ENCODE measurements at places on chromosomes 12 and 14.

GRCh38 chr14:49497725-49498348 is 88.3 kb downstream of the RPS29 start:
- no peak for DNase-seq

DNA sequence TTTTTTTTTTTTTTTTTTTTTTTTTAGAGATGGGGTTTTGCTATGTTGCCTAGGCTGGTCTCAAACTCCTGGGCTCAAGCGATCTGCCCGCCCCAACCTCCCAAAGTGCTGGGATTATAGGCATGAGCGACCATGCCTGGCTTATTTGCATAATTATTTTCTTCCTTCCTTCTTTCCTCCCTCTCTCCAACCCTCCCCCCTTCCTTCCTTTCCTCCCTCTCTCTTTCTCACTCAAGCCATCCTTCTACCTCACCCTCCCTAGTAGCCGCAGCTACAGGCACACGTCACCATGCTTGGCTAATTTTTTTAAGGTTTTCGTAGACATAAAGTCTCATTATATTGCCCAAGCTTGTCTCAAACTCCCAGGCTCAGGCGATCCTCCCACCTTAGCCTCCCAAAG is 83.8 kb downstream of the PEBP1 start:
- DNase-seq, result no peak

- no peak for DNase-seq
Measured at GRCh38 chr12:115972241-115972640, 305.3 kb downstream of the MED13L start.

DNA sequence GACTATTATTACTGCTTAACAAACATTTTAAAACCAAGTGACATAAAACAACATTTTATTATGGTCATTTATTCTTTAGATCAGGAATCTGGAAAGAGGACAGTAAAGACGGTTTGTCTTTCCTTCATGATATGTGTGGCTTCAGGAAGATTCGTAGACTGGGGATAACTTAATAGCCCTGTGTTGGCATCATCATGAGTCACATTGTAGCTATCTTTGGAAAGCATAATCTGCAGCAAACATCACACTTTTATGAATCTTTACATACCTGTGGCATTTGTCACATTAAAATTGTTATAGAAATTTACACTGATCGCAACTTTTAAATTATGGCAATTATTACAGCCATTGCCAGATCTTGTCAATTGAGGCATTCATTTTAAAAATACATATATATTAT is 397.1 kb downstream of the NOVA1 start:
- no peak for DNase-seq

GRCh38 chr12:13100605-13100881 is 2.9 kb downstream of the GSG1 start:
- no peak for DNase-seq

DNA sequence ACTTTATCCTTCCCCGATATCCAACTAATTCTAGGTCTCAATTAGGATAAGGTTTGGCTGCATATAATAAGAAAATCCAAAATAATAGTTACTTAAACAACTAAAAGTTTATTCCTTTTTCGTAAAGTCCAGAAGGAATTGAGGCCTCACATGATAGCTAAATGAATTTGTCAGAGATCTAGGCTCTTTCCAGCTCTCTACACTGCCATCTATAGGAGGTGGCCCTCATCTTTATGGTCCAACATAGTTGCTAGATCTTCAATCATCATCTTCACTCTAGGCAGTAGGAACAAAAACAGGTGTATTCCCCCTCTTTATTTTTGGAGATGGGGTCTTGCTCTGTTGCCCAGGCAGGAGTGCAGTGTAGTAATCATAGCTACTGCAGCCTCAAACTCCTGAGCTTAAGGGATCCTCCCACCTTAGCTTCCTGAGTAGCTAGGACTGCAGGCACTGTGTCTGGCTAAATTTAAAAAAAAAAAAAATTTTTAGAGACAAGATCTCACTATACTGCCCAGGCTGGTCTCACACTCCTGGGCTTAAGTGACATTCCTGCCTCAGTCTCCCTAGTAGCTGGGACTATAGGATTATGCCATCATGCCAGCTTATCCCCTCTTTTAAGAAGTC is 46.5 kb upstream of the SAV1 start:
- no peak for DNase-seq

GRCh38 chr12:89664441-89664840 is 44.2 kb downstream of the ATP2B1 start:
- no peak for DNase-seq

- DNase-seq, result no peak
Measured at GRCh38 chr12:115095073-115095748, 411.2 kb upstream of the TBX3 start.

DNA sequence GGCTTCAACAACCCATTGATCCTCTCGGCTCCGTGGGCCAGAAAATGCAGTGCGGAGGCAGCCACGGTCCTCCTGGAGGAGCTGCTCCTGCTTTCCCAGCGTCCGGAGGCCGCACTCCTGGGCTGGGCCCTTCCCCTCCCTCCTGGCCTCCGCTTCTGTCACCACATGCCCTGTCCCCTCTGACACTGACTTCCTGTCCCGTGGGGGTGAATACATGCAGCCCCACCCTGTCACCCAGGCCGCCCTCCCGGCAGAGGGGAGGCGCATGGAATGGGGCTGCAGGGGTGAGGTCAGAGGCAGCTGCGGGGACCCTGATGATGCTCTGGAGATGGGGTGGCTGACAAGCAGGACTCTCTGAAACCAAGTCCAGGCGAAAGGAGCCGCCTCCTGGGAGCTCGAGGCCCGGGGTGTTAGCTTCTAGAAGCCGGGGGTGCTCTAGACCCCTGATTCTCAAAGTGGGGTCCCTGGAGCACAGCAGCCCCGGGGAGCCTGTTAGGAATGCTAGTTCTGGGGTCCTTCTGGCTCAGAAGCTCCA is 32.2 kb downstream of the NOC4L start:
- no peak for DNase-seq

GRCh38 chr12:114194066-114194465 is 211.9 kb downstream of the TBX5 start:
- DNase-seq, result no peak

DNA sequence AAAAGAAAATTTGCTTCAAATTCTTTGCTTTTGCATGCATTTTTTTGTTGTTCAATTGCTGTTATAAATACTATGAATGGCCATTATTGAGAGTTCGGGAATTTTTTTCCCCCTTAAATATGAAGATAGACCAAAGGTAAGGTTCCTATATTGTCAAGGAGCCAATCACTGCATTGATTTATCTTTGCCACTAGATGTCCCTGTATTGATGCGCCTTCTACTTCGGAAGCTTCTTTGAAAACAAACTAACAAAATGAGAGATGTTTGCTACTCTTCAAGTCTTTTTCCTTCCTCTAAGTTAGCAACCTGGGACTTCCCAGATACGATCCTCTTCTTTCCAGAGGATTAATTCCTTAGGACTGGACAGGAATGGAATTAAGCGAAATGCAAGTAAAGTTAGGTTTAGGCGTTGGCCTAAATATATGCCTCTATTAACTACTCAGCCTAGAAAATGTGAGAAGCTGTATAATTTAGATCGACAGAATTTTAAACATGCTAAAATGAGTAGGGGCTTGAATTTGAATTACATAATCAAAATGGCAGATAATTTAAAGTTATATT is 318.1 kb downstream of the AEBP2 start:
- DNase-seq, result no peak

DNA sequence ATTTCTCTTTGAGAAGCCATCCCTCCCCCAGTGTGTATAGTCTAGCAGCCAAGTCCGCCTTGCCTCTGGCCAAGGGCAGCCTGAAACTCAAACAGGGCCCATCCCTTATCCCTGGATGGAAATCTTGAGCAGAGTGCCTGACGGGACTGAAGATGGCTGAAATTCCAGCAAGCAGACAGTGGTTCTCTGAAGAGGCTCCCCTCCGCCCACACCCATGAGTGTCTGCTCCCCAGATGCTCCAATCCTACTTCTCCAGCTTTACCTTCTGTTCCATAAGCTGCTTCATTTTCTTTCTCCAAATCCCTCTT is 396.2 kb downstream of the NUAK1 start:
- DNase-seq, result no peak

DNA sequence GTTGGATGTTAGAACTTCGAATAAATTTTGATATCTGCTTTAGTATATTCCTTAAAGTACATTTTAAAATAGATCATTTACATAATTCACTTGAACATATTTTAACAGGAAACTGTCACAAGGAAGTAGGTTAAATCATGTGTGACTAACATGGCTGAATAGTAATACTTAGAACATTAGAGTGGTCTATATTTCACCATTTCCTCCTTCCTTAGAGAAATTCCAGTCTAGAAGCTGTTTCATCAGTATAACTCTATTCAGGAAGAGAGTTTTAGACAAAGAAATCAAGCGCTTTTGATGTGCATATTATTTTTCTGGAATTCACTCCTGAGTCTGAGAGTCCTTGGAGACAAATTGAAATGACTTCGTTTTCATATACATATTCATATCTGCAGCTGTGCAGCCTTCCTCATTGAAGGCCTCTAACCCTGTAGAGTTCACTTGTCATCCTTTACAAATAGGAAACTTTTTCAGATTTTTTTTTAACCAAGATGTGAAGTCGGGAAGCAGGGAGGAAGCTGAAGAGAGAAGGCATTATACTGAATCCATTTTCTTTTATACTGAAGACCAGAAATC is 28.4 kb downstream of the IRAK3 start:
- DNase-seq, result no peak

DNA sequence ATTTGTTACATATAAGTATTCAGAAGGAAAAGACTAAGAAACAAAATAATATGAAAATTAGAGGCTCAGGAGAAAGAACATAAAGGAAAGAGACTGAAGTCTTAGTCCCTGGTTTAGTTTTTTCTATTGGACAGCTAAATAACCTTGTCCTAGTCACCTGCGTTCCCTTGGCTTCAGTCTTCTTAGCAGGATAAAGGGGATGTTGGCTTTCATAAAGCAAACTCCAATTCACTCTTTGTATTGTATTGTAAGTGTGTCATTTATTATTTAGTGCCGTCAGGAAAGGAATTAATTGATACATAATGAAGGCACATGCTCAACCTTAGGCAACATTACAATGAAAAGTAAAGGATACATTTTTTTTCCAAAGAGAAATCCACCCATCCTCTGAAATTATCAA is 190.3 kb upstream of the PPFIA2 start:
- DNase-seq, result no peak

DNA sequence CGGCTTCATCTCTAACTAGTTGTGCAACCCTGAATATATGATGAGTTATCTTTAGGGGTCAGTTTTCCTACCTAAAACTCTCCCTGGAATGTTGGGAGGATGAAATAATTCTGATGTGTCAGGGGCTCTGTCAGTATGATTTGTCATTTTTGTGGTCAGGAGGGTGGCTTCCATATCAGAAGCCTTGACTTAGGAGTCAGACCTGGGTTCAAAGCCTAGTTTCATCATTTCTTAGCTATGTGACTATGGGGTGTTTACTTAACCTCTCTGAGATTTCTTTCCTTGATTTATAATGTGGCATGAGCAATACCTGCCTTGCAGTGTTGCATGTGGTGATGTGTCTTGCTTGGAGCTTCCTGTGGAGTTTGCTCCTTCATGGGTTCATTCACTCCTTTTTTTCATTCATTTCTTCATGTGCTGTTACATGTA is 146.8 kb downstream of the CHST11 start:
- no peak for DNase-seq

- no peak for DNase-seq
Measured at GRCh38 chr12:105723066-105723465, 392.6 kb downstream of the C12orf75 start.

DNA sequence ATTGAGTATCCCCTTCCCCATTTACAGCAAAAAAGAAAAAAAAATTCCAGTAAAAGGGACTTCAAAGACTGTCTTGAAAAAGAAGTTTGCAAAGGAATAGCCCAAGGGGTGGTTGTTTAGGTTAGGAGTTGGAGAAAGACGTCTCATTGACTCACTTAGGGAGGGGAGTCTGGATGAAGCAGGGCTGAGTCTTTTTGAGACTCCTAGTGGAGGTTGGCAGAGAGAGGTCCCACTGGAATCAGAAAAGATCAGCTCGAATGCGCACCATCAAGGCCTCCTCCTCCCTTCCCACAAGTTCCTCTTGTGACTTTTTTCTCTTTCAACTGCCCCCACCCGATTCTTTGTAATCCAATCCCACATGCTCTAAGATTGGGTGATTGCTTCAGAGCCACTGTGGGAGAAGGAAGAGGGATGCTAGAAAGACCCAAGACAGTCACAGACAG is 1.9 kb downstream of the ARHGEF40 start:
- no peak for DNase-seq

DNA sequence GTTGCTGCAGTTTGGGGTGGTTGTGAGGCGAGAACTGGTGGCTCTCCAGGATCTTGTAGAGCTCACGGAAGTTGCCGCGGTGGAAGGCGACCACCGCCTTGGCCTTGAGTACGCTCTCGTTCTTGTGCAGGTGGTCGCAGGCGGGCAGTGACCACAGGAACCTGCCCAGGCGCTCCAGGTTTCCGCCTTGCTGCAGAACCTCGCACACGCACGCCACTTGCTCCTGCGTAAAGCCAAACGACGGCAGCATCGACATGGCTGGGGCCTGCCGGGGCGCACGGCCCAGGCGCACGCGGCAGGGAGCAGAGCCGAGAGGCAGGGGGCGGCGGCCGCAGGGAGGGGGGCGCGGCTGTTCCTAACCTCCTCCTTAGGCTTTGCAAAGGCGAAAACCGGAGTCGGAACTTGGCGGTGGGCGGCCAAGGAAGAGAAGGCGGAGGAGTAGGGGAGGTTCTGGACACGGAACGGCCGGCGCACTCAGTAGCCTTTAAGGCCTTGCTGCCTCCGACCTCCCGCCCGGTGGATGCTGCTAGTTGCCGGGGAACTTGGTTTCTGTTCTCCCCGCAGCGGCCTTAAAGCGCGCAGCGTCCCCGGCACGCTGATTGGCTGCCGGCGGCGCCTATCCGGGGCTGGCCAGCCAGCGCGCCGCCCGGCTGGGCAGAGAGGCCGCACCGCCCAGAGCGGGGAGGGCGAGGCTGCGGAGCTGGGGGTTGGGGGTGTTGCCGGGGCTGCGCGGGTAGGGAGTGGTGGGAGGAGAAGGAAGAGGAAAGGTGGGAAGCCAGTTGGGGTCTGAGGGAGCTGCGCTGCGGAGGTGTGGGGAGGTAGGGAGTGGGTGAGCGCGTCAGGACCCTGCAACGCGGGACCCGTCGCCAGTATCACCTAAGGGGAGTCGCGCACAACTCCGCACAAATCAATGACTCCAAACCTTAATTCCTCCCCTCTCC is at the start of gene SIX1:
TSS of gene SIX1 (minus strand) at position 544 of the 941 bp plus-strand sequence. CDS start at position 256, 288 bp downstream.
- no peak for DNase-seq

DNA sequence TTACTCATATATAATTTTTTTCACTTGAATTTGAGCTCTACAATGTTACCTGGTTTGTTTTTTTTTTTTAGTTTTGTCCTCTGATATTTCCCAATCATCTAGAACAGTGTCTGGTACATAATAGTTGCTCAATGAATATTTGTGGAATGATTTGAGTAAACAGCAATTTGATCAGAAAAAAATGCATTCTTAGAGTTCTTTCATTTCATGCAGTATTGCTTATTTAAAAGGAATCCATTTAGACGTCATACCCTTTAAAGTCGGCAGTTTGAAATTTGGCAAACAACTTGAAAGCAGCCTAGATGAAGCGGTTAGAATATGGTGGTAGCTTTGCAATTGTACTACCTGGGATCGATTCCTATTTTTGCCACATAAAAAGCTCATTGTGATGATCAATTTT is 140.0 kb downstream of the PDE3A start:
- no peak for DNase-seq
